ENCODE measurements at places on chromosomes 3 and 15. TPM values are rescaled to one million over a fixed set of nuclear protein-coding genes. Genes with fewer than 3 reads are reported as not detected.

The FILIP1L gene
- total RNA-seq = 39.2 TPM

The SSR3 gene
- total RNA-seq = 297 TPM

The NR1I2 gene
- total RNA-seq = 0.05 TPM

The ZSCAN2 gene
- total RNA-seq = 9.3 TPM

The PPP2R3A gene
- 5.5 TPM for total RNA-seq

The MUC20 gene
- not detected for total RNA-seq
